T-cell (primary cell): ENCODE measurements at places on chromosomes 4 and X. TPM values are rescaled to one million over a fixed set of nuclear protein-coding genes. Genes with fewer than 3 reads are reported as not detected.
A peak's percentile ranks its signal among the peaks of the same experiment; 100 is the strongest.

GRCh38 chrX:25600776-25601175, 537.4 kb upstream of the MAGEB18 start:
- DNase-seq: no peak

VCX gene
- not detected for total RNA-seq

BEX2 gene
- 24.2 TPM for total RNA-seq

GRCh38 chr4:69823481-69824186, 36.3 kb downstream of the SULT1E1 start:
- DNase-seq: peak; percentile 46

- no peak for DNase-seq
Measured at GRCh38 chr4:91758487-91758886, 545.3 kb upstream of the GRID2 start.

DNA sequence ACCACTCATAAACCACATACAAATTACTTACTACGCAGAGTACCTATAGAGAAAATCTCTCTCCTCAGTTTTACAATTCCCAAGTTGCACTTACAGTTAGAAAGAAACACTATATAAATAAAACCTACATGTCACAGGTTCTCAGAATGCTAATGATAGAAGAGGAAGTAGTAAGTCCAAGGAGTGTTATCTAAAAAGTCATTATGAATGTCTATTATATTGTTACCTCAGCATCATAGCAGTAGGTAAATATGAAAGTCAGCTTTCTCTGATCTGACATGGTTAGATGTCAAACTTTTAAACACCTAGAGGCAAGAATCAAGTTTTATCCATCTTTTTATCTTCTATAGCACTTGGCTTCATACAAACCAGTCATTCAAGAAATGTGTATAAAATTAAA, 163.2 kb upstream of the FAM241A start:
- no peak for DNase-seq

DNA sequence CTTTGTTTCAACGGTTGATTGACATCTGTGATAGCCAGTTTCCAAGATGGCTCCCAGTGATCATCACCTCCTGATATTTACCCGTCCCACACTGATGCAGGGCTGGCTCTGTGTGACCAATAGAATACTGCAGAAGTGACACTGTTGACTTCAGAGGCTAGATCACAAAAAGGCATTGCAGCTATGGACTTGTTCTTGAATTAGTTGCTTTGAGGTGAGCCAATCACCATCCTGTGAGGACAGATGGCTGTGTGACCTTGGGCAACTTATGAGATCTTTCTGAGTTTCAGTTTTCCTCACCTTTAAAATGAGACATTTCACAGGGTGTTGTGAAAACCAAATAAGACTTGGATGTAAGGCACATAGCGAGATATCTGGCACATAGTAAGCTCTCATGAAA, 1.8 kb upstream of the GPR82 start:
- DNase-seq: no peak

DNA sequence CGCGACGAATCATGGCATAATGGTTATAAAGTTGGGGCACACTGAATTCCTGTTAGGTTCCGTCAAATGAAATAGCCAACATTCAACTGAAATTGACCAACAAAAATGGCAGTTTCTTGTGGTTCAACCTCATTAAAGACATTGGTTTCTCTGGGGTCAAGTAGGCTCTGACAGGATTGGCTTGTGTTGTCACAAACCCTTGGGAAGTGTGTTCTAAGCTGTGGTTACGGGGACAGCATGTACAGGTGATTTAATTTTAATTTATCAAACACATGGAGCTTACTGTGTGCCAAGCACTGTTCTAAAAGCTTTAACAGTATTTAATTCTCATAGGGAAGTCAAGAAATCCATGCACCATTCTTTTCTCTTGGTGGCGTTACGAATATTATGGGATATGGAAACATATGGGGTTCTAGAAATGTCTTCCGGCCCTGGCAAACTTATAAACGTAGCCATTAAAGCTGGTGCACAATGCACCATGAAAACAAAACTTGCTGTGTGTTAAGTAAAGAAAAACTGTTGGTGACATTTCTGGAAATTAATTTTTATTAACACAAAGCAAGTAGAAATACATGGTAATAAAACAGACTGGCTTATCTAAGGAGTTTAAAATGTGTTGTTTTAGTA, 891 bp downstream of the XK start:
- DNase-seq: no peak

DNA sequence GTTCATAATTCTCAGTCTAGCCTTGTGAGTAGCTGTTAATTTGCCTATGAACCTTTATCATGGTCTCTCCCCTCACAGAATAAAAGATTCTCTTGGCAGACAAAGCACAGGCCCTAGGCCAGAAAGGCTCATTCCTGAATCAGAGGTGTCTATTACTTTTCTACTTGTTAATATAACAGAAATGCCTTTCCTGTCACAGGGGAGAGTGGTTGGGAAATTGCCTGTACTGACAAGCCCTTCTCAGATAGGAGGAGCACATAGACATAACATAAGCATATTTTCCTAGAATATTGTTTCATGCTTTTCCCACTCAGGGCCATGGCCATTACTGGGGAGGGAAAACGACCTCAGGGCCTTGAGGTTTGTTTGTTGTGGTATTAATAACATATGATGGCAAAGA, 308.3 kb downstream of the BMPR1B start:
- DNase-seq: no peak

- DNase-seq: no peak
Measured at GRCh38 chr4:16682975-16683374, 215.5 kb downstream of the LDB2 start.

- DNase-seq: no peak
Measured at GRCh38 chr4:22202975-22203710, 254.6 kb upstream of the KCNIP4 start.

GRCh38 chr4:123354701-123355100, 41.9 kb upstream of the SPRY1 start:
- no peak for DNase-seq

PCSK1N gene
- 10.6 TPM for total RNA-seq

DNA sequence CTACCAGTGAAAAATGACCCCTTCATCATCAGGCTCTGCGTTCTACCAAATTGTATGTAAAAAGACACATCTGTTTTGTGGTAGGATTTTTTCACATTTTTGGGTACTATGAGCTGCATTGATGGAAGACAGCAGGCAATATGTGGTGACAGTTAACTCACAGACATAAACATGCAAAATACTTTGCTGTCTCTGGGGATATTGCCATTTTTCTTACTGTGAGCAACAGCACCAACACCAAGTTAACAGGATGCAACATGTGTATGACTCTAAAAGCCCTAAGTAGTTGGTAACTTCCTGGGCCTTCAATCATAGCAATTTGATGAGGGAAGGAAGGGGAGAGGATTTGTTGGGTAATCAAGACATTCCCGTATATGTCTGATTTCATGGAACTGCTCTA, 56.4 kb upstream of the DRP2 start:
- DNase-seq: no peak

GRCh38 chr4:26032630-26033317, 118.8 kb downstream of the SMIM20 start:
- DNase-seq: no peak

DNA sequence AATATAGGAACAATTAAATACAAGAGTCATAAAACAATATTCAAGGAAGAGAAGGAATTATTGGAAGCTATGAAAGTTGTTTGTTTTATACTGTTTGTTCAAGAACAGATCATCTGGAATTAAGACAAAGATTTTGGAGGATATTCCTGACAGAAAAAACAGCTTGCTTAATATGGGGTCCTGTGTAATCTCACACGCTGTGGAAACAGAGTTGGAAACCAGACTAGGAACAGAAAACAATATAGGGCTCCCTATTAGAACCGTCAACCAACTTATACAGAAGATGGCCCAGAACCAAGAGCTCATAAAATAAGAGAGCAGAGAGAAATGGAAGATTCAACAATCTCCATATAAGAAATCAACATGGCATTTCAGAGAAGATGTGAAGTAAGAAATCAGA, 156.0 kb downstream of the PCDH18 start:
- no peak for DNase-seq

GRCh38 chrX:134396174-134396573, 63.8 kb upstream of the HPRT1 start:
- DNase-seq: no peak

- DNase-seq: no peak
Measured at GRCh38 chrX:85622635-85623034, 243.2 kb upstream of the POF1B start.

GRCh38 chrX:110282922-110283321, 35.0 kb downstream of the AMMECR1 start:
- no peak for DNase-seq

OTUD6A gene
- total RNA-seq: not detected

RBM46 gene
- total RNA-seq: not detected

CSAG3 gene
- total RNA-seq: not detected

DNA sequence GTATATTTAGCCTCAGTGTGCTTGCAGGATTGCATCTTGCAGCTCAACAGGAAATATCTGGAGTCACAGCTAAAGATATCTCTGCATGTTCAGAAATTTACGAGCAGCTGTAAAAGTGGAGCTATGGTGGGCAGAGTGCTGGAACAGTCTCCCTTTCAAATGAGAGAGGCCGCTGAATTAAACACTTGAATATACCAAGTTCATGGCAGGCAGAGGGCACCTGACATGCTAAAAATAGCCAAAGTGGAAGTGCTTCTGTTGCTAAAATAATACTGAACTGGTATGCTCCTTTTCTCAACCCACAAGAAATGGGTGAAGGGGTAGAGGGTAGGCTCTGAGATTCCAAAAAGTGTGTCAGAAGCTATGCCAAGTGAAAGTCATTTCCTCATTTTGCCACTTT, 98.1 kb downstream of the MGST2 start:
- DNase-seq: no peak

DNA sequence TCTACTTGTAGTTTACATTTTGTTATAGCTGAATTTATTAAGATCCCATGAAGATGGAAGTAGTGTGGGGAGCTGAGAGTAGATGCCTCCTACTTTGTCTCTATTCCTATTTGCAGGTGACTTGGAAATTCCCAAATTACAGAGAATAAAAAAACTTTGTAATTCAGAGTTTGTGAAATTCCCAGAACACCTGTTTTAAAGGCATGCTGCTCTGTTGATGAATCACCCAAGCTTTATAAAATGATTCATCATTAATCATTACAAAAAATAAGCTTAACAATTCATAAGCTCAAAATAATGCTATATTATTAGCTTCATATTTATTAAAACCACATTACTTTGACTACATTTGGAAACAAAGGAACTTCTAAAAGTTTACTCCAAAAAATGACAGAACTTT, 856.3 kb downstream of the RPA4 start:
- no peak for DNase-seq

- DNase-seq: no peak
Measured at GRCh38 chr4:110970642-110971041, 347.8 kb upstream of the PITX2 start.

GRCh38 chr4:76533314-76533713, 98.3 kb downstream of the SHROOM3 start:
- no peak for DNase-seq

DNA sequence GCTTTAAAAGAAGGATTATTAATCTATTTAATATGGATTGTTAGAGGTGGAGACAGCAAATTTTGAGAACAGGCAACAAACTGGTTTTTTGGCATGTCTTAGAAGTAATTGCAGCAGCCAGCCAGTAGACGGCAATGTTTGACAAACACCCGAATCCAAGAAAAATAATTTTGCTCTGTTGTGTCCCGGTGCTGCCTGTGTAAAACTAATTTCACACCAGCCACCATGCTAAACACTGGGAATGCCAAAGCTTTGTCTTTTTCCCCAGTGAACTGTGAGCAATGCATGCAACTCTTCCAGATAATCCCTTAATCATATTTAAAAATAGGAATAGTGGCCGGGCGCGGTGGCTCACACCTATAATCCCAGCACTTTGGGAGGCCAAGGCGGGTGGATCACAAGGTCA, 25.9 kb downstream of the SMIM31 start:
- peak; percentile 33 for DNase-seq

PNMA6A gene
- 0.54 TPM for total RNA-seq

DNA sequence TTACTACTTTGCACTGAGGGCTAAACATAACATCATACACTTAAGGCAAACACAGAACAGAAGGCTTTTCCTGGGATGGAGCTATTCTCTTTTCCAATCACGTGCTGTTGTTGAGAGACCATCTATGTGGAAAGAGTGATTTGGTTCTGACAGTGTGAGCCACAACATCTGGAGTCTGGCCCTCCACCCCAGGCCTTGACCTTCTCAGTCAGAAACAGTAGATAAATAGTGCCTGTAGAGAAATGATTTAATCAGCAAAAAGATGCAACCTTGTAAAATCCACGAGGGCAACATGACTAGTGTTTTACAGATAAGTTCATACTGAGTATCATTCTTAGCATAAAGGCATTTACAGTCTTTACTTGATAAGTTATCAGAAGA, 10.8 kb upstream of the SFRP2 start:
- DNase-seq: no peak

DNA sequence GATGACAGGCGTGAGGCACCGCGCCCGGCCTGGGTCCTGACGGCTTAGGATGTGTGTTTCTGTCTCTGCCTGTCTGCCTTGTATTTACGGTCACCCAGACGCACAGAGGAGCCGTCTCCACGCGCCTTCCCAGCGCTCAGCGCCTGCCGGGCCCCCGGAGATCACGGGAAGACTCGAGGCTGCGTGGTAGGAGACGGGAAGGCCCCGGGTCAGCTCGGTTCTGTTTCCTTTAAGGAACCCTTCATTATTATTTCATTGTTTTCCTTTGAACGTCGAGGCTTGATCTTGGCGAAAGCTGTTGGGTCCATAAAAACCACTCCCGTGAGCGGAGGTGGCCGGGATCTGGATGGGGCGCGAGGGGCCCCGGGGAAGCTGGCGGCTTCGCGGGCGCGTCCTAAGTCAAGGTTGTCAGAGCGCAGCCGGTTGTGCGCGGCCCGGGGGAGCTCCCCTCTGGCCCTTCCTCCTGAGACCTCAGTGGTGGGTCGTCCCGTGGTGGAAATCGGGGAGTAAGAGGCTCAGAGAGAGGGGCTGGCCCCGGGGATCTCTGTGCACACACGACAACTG, 1.3 kb downstream of the SHOX start:
- no peak for DNase-seq

DNA sequence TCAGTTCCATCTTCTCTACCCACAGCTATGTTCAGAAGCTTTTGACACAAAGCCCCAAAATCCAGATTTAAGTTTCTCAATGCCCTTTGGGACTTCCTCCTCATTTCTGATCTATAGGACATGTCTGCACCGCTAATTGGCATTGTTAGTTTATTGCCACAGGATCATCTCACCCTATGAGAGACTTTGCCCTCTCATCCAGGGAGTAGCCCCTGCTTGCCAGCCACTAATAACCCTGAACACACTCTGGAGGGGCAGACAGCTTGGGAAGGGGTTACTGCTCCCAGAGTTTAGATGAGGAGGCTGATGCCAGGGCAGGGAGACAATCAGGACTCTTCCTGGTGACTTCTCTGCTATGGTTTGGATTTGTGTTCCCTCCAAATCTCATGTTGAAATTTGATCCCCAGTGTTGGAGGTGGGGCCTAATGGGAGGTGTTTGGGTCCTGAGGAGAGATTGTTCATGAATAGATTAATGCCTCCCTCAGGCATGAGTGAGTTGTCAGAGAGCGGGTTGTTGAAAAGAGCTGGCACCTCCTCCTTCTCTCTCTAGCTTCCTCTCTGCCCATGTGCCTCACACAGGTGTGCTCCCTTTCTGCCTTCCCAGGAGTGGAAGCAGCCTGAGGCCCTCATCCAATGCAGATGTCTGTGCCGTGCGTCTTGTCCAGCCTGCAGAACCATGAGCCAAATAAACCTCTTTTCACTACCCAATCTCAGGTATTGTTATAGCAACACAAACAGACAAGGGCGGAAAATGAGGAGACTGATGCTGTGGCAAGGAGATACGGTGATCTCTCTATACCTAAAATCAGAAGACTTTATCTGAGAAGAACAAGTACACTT, 3.6 kb upstream of the SCARB2 start:
- DNase-seq: no peak
